ENCODE measurements at places on chromosomes 7 and 10. TPM values are rescaled to one million over a fixed set of nuclear protein-coding genes. Genes with fewer than 3 reads are reported as not detected.
A peak's percentile ranks its signal among the peaks of the same experiment; 100 is the strongest.

The CALN1 gene
- not detected for total RNA-seq

The SNX8 gene
- total RNA-seq = 22.1 TPM

The REPIN1 gene
- 57.5 TPM for total RNA-seq

The GNAI1 gene
- total RNA-seq = 0.14 TPM

The PIP gene
- total RNA-seq = not detected

The SPDYE8 gene
- not detected for total RNA-seq

GRCh38 chr7:121774563-121774962 lies 98.4 kb upstream of the PTPRZ1 start:
- DNase-seq = no peak

DNA sequence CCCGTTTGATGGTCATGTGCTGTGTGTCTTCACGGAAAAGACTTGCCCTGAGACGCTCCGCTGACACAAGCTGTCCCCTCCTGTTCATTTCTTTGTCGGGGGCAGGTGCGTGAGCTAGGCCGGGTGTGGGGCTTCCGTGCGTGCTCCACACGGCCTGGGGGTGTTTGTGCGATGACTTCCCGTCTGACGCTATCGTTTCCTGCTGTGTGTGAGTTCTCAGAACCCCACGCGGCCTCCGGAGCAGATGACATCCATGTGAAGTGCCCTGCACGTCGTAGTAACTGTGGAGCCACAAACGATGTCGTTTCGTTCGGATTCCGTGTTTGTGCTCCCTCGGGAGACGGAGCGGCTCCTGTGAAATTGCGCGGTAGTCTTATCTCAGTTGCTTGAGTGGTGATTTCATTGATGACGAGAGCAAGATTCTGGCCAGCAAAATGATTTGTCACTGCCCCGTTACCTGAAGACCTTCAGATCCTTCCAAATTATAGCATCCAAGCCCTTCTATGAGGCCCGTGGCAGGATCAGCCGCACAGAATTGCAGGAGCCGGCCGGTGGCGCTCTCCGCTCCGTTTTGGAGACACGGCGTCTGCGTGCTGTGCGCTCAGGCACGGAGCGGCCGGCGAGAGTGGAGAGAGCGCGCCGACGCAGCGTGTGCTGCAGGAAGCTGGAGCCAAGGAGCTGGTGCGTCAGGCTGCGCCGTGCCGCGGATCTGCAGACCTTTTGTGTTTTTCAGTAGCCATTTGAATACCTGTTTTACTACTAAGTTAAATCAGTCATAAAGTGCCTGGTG lies 94.9 kb downstream of the NKX6-2 start:
- no peak for DNase-seq

DNA sequence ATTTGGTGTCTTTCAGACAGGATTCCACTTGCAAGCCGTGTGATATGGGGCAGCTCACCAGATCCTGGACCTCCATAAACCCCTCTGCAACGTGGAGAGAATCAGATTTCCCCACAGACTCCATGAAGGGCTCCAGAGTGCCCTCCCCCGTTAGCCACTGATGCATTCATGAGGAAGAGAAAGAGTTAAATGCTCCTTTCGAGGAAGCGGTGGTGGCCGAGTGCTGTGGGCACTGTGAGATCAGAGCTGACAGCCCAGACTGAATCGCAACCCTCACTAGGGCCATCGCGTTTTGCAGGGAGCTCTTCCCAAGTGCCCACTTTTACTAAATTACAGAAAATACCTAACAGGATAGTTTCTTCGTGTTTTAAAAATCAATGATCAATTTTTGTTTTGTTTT lies 226.3 kb upstream of the ZNF32 start:
- no peak for DNase-seq

- DNase-seq = no peak
Measured at GRCh38 chr10:132057191-132057681, 8.5 kb upstream of the JAKMIP3 start.

DNA sequence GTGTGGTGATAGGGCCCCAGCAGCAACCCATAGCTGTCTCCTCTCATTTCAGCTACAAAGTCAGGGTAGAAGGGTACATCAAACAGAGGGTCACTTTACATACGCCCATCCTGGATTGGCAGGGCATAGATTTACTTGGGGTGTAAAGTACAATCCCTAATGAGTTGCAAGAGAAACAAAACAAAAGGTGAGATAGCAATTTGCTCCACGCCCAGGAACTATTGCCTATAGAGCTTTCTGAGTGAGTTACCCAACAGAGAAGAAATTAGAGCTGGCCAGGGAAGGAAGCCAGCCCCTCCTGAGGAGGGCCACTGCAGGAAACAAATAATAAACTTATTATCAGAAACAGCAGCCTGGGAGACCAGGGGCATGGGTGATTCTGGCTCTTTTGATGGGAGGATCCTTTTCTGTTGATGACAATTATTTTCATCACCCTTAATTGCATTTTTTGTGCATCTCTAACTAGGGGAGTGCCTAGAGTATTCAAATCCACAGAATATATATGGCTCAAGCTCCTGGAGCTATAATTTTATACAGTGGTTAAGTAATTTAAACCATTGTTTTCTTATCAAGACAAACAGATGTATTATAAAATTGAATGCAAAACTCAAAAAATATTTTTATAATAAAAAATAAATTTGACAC lies 47.4 kb downstream of the SLC26A5 start:
- DNase-seq = no peak

DNA sequence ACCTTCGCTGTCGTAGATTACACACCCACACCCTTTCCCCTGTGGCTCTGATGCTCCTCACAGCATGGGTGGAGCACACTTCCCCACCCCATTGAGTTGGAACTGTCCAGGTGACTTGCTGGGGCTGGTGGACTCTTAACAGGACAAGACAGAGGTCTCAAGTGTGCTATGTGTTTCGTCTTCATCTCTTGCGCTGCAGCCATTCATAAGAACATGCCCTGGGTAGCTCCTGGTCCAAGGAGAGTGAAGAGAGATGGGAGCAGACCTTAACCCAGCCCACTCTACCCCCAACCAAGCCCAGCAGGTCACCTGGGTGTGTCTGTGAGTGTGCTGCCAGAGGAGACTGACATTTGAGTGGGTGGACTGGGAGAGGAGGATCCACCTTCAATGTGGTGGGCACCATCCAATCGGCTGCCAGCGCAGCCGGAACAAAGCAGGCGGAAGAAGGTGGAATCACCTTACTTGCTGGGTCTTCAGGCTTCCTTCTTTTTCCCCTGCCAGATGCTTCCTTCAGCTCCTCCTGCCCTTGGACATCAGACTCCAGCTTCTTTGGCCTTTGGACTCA lies 112.4 kb downstream of the HTR5A start:
- no peak for DNase-seq

- no peak for DNase-seq
Measured at GRCh38 chr7:137020351-137020750, 151.9 kb downstream of the CHRM2 start.

DNA sequence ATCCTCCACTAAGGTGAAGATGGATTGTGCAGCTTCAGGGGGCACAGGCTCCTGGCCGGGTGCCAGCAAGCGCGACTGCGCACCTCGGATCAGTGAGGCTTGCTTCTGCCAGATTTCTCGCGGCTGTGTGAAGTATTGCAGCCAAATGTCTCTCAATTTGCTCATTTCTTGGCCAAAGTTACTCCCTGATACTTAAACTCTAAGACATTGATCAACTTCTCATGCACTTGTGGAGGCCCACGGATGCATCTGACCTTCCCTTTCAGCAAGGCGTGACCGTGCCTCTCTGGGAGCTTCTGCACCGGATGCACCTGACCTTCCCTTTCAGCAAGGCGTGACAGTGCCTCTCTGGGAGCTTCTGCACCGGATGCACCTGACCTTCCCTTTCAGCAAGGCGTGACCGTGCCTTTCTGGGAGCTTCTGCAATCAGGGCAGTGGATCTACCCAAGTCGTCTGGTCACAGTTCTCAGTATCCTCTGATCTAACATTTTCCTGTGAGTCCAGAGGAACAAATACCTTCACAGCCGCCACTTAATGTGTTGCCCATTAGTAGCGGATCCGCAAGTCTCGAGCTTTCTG lies 248.3 kb downstream of the ADARB2 start:
- DNase-seq = no peak

DNA sequence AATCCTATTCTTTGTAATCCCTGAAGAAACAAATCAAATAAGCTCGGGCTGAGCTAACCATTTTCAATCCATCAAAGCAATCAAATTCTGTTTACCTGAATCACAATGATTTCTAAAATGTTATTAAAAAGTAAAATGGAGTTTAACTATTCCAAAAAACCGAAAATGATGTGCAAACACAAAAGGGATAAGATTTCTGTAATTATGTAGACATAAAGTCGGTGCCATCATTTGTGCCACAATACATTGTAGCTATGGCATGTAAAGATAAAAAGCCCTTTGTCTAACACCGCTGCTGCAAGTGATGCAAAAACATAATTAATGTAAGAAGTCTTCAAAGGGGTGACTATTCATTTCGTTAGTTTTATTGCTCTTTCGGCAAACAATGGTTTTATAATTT lies 125.1 kb upstream of the FAM204A start:
- no peak for DNase-seq

DNA sequence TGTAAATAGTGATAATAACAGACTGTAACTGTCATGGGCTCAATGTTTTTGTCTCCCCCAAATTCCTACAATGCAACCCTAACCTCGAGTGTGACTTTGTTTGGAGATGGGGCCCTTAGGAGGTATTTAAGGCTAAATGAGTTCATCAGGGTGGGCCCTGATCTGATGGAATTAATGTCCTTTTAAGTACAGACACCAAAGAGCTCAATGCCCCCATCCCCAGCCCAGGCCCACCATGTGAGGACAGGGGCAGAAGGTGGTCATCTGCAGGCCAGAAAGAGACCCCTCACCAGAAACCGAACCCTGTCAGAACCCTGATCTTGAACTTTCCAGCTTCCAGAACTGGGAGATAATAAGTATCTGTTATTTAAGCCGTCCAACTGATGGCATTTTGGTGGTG lies 83.2 kb downstream of the PIP4K2A start:
- DNase-seq = no peak

GRCh38 chr7:114412548-114412947 lies 2.1 kb upstream of the FOXP2 start:
- no peak for DNase-seq

DNA sequence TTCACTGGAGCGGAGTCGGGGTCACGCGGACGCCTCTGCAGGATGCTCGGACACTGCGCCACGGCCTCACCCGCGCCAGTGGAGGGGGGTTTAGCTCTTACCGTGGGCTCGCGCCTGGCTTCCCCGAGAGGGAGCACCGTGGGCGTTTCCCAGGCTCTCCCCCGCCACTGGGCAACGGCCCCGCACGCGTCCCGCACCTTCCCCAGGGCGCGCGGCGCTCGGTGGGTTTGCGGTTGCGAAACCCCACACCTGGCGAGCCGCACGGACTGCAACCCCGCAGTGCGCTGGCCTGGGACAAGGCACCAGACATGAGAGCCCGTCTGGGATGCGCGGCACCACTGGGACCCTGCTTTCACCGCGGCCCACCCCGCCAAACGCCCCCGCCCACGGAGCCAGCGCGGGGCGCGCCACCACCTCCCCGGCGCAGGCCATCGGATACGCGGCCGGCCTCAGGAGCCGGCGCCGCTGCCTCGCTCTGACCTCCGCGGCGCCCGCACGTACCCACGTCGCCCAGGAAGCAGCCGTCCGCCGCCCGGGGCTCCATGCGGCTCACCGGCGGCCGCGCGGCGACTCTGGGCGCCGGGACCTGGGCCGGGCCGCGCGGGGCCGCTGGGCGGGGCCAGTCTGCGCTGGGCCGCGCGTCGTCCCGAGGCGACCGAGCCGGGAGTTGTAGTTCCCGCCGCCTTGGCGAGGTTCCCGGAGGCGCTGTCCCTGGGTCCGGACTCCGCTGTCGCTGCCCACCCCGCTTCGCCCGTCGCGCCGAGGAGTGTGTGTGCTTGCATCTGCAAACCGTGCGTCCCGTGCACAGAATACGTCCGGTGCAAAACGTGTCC lies at the start of gene ASB13:
Gene ASB13 (minus strand): TSS at position 588 of the 833 bp plus-strand sequence. CDS start 44 bp downstream, at position 544.
- DNase-seq = peak; percentile 68

DNA sequence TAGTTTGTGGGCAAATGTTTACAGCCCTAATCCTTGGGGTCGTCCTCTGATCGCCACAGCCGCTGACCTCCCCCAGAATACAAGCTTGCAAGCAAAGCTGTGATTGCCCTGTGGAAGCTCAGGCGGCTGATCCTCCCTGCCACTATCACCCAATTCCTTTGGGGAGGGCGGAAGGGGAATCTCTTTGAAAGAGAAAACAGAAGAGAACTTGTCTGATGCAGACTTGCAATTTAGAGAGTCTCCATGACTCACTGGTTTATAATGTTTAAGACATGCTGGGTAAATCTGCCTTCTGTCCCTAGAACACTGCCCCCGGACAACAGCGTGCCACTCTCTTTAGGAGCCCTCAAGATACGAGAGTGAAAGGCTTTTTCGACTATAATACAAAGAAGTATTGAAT lies 75.5 kb downstream of the NRP1 start:
- no peak for DNase-seq

DNA sequence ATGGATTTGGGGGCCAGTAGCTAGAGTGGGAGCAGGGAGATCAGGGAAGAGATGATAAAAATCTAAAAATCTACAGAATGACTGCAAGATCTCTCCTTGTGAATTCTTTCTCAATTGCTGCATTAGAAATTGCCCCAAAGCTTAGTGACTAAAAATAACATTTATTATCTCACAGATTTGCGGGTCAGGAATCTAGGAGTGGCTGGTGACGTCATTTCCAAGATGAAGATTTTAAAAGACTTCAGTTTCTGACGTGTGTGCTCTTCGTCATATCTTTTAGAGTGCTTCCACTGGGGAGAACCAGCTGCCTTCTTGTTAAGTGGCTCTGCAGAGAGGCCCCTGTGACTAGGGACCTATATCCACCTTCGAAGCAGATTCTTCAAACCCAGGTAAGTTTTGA lies 112.6 kb downstream of the DGKI start:
- no peak for DNase-seq

GRCh38 chr7:69374044-69374425 lies 224.2 kb upstream of the AUTS2 start:
- no peak for DNase-seq

GRCh38 chr10:111076191-111076681 lies 593 bp upstream of the ADRA2A start:
- DNase-seq = peak; percentile 70

- DNase-seq = no peak
Measured at GRCh38 chr10:26706206-26706605, 8.7 kb downstream of the PDSS1 start.

- DNase-seq = no peak
Measured at GRCh38 chr10:30562787-30563186, 66.8 kb downstream of the LYZL2 start.

- DNase-seq = no peak
Measured at GRCh38 chr7:139679731-139680594, 97.8 kb downstream of the HIPK2 start.

DNA sequence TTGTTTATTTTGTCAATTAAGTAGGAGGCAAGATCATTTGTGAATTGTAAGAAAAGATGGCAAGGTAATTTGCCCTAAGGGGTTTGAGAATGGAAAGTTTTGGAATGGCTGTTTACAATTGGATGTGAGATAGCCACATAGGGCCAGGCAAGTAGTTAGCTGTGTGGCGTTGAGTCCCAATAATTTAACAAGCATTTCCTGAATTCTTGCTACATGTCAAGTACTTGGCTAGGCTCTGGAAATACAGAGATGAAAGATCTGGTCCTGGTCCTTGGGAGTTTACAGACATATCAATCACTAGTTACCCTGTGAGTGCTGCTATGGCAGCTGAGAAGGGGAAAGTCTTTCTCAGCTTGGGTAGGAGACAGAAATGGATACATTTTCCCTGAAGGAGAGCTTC lies 401.6 kb downstream of the SUGCT start:
- DNase-seq = no peak
